ENCODE measurements at places on chromosomes 16 and 17.

DNA sequence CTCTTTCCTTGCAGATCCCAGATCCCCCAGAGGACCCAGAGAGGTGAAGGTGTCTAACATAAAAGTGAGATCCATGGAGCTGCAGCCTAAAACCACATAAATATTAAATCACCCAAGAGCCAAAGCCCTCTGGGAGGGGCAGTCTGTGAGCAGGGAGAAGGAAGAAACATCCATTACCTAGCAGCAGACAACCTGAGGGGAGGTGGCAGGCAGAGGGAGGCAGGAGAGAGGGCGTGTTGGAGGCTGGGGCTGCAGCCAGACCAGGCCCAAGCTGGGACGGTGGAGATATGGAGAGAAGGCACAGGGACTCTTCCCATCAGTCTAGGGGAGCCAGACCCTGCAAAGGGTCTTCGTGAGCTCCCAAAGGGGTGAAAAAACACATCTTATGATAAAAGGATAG is 101.1 kb downstream of the SHISA6 start:
- no peak for DNase-seq

- DNase-seq, result no peak
Observed at GRCh38 chr17:58595194-58595792, 80.9 kb upstream of the MTMR4 start.

- DNase-seq, result no peak
Observed at GRCh38 chr17:7852262-7852670, 2.6 kb upstream of the TMEM88 start.

- DNase-seq, result no peak
Observed at GRCh38 chr17:72445055-72445991, 324.5 kb downstream of the SOX9 start.

GRCh38 chr17:41593306-41593981 is 6.7 kb upstream of the KRT14 start:
- no peak for DNase-seq

- no peak for DNase-seq
Observed at GRCh38 chr16:49904348-49905062, 48.6 kb upstream of the ZNF423 start.

- DNase-seq, result no peak
Observed at GRCh38 chr17:79537686-79538085, 73.2 kb downstream of the RBFOX3 start.

- DNase-seq, result no peak
Observed at GRCh38 chr17:15220785-15221184, 44.3 kb downstream of the PMP22 start.

DNA sequence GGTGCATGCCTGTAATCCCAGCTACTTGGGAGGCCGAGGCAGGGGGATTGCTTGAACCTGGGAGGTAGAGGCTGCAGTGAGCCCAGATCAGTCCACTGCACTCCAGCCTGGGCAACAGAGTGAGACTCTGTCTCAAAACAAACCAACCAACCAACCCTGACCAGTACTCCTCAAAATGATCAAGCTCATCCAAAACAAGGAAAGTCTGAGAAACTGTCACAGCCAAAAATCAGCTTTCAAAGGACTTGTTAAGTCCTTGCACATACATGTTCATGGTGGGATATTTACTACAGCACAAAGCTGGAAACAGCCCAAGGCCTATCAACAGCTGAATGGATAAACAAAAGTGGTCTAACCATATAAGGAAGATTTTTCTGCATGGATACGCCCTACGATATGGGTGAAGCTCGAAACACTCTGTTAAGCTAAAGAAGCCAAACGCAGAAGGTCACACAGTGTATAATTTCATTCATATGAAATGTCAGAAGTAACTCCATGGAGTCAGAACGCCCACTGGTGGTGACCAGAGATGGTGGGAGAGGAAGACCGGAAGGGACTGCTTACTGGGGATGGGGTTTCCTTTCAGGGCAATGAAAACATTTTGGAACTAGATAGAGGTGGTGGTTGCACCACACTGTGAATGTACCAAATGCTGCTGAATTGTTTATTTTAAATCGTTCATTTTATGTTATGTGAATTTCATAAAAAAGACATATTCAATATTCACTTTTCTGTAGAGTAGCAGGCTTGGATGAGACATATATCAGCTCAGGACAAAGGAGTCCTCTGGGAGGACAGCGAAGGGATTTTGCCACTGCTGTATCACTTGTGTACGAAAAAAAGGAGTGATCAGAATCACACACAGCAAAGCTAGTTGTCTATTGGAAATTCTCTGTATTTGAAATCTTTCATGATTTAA is 17.7 kb downstream of the CCL17 start:
- no peak for DNase-seq

GRCh38 chr17:19242323-19242722 is 5.2 kb downstream of the EPN2 start:
- DNase-seq, result no peak

DNA sequence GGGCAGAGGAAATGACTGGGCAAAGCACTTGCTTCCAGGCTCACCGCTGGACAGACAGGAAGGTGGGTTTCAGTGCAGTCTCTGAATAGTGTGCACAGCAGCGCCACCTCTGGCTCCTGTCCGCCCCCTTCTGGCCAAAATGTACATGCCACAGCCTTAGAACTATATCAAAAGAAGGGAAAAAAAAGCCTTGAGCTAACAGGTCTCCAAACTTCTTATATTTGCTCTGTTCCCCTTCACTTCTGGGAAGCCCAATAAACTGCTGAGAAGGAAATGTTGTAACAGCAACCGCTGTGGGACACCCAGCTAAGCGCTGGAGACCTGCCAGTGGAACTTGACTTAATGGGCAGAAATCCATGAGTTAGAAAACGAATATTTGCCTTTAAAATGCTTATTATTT is 17.5 kb downstream of the COG7 start:
- peak; percentile 61 for DNase-seq

DNA sequence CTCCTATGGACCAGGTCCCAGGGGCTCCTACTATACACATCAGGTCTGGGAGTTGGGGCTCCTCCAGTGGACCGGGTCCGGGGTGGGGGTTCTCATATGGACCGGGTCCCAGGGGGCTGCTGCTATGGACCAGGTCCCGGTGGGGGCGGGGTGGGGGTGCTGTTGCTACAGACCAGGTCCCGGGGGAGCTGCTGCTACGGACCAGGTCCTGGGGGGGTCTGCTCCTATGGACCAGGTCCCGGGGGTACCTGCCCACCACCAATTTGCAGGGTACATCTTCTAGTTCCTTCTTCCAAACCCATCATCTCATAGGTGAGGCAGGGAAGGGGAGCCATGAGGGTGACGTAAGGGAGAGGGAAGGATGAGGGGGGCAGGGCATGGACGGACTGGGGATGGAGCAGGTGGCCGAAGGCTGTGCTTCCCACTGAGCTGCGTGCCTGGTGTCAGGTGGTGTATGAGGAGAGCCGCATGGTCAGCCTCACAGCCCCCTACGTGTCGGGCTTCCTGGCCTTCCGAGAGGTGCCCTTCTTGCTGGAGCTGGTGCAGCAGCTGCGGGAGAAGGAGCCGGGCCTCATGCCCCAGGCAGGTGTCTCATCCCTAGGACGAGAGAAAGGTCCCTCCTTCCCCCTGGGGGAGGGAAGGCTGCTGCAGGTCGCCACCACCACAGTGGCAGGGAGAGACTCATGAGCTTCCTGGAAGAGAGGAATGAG is 6.6 kb downstream of the ENDOV start:
- no peak for DNase-seq

GRCh38 chr17:35726127-35726952 is 5.1 kb upstream of the RASL10B start:
- no peak for DNase-seq

DNA sequence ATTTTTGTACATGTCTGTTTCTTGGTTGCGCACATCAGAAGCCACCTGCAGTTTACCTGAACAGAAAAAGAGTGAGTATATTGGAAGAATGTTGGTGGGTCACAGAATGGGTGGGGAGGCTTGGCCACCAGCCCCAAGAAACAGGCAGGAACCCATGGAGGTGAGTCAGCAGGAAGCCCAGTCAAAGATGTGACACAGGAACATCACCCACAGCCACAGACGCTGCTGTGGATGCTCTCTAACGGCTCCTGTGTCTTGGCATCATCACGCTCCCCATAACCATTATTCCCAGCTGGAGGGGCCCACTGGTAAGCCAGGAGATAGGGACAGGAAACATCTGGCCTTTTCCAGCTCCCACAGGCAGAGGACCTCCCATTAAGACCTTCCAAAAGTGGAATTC is 94.0 kb upstream of the WSB1 start:
- no peak for DNase-seq

GRCh38 chr16:26149364-26150190 is 457.8 kb downstream of the HS3ST4 start:
- DNase-seq, result no peak

DNA sequence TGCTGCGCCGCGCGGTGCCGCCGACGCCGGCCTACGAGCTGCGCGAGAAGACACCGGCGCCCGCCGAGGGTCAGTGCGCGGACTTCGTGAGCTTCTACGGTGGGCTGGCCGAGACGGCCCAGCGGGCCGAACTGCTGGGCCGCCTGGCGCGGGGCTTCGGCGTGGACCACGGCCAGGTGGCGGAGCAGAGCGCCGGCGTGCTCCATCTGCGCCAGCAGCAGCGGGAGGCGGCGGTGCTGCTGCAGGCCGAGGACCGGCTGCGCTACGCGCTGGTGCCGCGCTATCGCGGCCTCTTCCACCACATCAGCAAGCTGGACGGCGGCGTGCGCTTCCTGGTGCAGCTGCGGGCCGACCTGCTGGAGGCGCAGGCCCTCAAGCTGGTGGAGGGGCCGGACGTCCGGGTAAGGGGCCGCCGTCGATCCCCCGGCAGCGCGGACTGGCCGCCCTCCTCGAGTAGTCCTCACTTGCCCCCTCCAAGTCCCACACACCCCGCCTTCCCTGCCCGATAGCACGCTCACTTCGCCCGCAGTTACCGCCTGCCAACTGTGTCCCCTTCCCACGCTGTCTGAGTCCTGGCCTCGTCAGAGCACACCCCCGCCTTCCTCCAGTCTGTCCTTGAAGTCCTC is 470 bp downstream of the MLYCD start:
- peak; percentile 51 for DNase-seq

DNA sequence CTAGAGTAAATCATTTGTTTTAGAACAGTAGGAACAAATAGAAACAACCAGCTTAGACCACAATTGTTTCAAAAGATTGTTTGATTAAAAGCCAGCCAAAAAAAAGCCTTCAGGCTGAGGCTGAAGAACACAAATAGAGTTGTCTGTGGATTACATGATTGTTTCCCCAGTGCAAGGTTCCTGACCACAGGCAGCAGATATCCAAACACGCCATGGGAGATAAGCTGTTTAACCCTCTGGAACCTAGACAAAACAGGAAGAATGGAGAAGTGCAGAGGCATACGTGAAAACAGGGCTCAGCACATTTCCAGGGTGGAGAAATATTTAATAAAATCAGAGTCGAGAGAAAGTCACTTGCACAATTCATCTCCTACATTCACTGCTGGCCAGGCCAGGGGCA is 21.0 kb downstream of the ATPAF2 start:
- DNase-seq, result no peak

DNA sequence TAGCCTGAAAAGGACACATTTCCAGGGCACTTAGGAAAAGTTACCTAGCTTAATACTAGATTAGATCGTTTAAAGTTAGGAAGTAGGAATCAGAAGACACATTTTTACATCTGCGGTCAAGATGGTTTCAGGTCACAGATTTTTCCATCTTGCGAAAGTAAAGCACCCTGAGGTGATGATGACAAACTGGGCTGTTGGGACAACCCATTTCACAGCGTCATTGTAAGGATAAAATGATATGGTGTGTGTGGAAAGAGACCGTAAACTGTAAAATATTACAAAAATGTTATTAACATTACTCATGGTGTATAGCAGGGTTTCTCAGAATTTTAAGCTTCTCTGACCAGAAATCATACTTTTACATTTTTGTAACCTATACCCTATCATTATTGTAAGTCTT is 10.1 kb upstream of the MAP2K6 start:
- no peak for DNase-seq

- no peak for DNase-seq
Observed at GRCh38 chr17:49063652-49064051, 66.5 kb downstream of the IGF2BP1 start.

- no peak for DNase-seq
Observed at GRCh38 chr17:45394913-45395568, 37.6 kb downstream of the ARHGAP27 start.

GRCh38 chr17:35129154-35129972 is 7.9 kb downstream of the FNDC8 start:
- DNase-seq, result no peak

- DNase-seq, result peak; percentile 23
Observed at GRCh38 chr16:84553873-84554399, 49.5 kb upstream of the MEAK7 start.

DNA sequence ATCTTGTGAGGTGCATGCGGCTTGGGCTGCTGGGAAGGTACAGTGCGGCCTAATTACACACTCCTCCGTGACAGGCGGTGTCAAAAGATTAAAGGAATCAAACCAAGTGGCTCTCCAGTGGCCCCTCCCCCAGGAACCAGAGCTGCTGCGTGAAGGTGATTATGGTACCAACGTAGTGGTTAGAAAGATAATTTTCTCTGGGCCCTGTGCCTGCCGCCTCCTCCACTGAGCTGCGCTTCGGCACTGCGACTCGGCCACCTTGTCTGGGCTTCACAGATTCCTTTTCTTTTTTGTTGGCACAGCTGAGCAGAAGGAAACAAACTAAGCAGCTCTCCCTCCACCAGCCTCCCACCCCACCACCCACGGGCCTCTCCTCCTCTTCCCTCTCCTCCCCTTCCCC is 113.2 kb upstream of the SDK2 start:
- DNase-seq, result no peak

- DNase-seq, result no peak
Observed at GRCh38 chr16:50626868-50627267, 54.2 kb downstream of the SNX20 start.

DNA sequence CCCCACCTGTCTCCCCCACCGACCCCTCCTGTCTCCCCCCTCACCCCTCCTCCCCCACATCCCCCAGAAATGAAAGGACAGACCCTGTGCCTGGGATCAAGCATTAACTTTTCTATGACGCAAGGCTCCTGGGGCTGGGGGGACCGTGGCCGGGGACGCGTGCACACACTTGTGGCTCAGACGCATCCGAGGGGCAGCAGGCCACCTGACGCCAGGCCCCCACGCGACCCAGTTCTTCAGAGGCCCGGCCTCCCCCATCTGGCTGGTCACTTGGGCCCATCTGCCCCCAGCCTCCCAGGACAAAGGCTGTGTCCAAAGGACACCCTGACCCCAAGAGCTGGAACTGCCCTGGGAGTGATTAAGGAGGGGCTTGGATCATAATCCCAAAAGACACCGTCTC is 14.0 kb upstream of the PVALEF start:
- DNase-seq, result no peak

GRCh38 chr17:59427425-59427921 is 96.0 kb downstream of the YPEL2 start:
- peak; percentile 56 for DNase-seq

GRCh38 chr17:41814195-41814594 is 1.4 kb downstream of the FKBP10 start:
- no peak for DNase-seq

GRCh38 chr16:68238029-68238345 is 2.1 kb upstream of the ESRP2 start:
- no peak for DNase-seq

GRCh38 chr17:58084317-58084981 is 1.2 kb downstream of the DYNLL2 start:
- DNase-seq, result peak; percentile 48

- no peak for DNase-seq
Observed at GRCh38 chr17:6713918-6714271, 726 bp upstream of the SLC13A5 start.

- DNase-seq, result no peak
Observed at GRCh38 chr17:62388856-62389255, 8.5 kb downstream of the EFCAB3 start.

GRCh38 chr16:27703545-27703944 is 153.6 kb downstream of the KATNIP start:
- no peak for DNase-seq

Measured in stimulated activated naive CD4-positive, alpha-beta T cell treated with Interleukin-2 at 50 U/mL for 16 hours (primary cell).